ENCODE measurements at places on chromosomes 6 and 20.

- no peak overlapping the region for H3K27ac ChIP-seq
- DNase-seq = no peak
- no peaks in the 10 kb centered on the region for H3K36me3 ChIP-seq
- H3K4me3 ChIP-seq = no peak overlapping the region
Observed at GRCh38 chr6:144653885-144654505, 368.9 kb downstream of the UTRN start.

DNA sequence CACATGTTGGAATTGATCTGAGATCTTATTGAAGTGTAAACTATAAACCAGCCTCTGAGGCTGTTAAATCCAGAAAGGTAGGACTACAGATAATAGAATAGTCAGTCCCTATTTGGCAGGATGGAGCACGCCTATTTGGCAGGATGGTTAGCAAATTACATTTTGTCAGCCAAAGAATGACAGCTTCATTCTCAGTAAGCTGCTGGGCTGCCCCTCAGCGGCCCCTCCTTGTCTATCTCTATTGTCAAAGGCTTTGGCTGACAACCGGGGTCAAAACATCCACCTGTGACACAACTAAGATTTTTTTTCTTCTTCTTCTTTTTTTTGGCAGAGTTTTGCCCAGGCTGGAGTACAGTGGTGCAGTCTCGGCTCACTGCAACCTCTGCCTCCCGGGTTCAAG is 123.4 kb upstream of the ECI2 start:
- H3K4me1 ChIP-seq = peaks cover 64% of the 10 kb centered on the region
- no peak overlapping the region for H3K4me3 ChIP-seq
- H3K36me3 ChIP-seq = peaks cover 4% of the 10 kb centered on the region
- H3K27me3 ChIP-seq = peaks cover 6% of the 10 kb centered on the region
- peak overlapping the region; percentile 14 for H3K27ac ChIP-seq

GRCh38 chr6:110456694-110457093 is 19.7 kb downstream of the SLC22A16 start:
- no peak overlapping the region for H3K27ac ChIP-seq
- no peaks in the 10 kb centered on the region for H3K27me3 ChIP-seq
- DNase-seq = no peak

DNA sequence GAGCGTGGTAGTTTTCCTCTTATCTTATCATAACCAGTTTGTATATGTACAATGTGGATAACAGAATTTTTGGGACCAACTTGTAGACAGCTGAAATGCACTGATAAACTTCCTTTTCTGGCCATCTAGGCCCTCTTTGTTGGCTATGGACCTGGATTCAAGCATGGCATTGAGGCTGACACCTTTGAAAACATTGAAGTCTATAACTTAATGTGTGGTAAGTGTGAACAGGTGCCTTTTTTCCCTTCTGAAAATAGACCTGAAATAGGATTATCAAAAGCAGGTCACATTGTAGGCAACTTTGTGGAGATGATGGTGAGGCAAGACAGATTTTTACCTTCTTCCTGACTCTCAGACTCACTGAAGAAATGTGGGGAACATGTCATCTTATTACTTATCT is 67.8 kb downstream of the ENPP1 start:
- H3K36me3 ChIP-seq = peaks cover 9% of the 10 kb centered on the region
- no peak overlapping the region for H3K4me3 ChIP-seq
- no peak overlapping the region for H3K27ac ChIP-seq
- no peak for DNase-seq
- H3K4me1 ChIP-seq = no peaks in the 10 kb centered on the region
- H3K27me3 ChIP-seq = no peaks in the 10 kb centered on the region

DNA sequence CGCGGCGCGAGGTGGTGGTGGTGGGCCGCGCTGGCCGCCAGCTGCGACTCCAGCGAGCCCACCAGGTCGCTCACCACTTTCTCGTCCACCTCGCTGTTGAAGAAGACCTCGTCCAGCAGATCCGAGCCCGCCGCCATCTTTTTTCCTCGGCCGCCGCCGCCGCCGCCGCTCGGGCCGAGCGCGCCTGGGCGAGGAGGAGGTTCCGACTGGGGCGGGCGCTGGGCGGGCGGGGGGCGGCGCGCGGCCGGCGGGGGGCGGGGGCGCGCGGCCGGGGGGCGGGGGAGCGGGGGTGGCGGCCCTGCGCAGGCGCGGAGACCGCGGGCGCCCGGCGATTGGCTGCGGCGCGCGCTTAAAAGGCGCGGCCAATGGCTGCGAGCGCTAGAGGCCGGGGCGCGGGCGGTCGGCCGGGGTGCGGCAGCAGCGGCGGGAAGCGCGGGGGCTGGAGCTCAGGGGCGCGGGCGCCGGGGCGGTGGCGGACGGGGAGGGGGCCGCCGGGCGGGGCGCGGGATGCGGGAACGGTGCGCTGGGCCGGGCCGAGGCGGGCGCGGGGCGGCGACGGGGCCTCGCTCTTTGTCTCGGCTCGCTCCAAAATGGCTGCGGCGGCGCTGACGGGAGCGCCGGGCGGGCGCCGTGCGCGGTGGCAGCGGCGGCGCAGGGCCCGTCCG is at the start of gene TAF4:
Gene TAF4, minus strand, starts transcription at position 208 of the 665 bp plus-strand sequence. Its CDS starts 71 bp downstream, at position 137.
- H3K27ac ChIP-seq = peak within 1 kb of the TSS; percentile 95
- peaks cover 17% of the 10 kb centered on the region for H3K4me1 ChIP-seq
- DNase-seq = peak; percentile 86
- H3K27me3 ChIP-seq = peaks cover 27% of the 10 kb centered on the region

- no peak overlapping the region for H3K27ac ChIP-seq
- no peak for DNase-seq
- no peaks in the 10 kb centered on the region for H3K27me3 ChIP-seq
Observed at GRCh38 chr6:153840039-153840850, 198.8 kb upstream of the OPRM1 start.

DNA sequence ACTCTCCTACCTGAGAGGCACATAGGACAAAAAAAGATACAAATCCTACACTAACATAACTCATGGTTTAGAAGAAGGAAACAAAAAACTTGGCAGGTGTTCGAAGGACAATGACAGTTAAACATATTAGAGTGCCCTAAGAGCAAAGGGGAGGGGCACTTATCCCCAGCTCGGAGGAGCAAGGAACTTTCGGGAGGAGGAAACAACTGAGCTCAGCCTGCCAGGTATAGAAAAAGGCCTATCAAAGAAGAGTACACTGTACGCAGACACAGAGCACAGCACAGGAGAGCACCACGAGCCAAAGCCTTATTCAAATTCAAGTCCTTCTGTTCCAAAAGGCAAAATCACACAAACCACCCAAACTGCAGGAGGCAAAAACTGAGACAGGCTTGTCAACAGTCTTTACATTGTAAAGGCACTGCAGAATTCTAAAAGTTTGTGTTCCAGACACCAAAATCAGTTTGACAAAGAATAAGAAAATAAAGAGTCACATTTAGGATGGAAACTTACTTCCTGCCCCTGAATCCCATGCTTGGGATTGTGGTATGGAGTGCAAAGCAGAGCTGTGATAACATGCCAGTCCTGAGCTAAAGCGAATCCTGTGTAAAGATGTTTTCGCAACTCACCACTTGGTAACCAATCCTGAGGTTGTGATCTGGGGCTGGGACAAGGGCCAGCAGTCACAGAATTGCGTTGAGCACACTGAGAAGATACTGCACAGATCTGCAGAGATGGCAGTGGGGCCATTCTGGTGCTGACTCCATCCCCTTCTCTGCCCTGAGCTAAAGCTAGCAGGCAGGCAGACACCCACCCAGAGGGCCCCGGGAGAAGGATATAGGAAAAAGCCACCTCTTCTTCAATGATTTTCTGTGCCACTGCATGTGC is 108.6 kb downstream of the CHD6 start:
- peak overlapping the region; percentile 95 for H3K27ac ChIP-seq
- peaks cover 7% of the 10 kb centered on the region for H3K27me3 ChIP-seq
- peaks cover 63% of the 10 kb centered on the region for H3K4me1 ChIP-seq
- H3K4me3 ChIP-seq = peak overlapping the region; percentile 76
- DNase-seq = no peak

- H3K4me3 ChIP-seq = no peak overlapping the region
- H3K27ac ChIP-seq = no peak overlapping the region
- H3K4me1 ChIP-seq = peaks cover 18% of the 10 kb centered on the region
- no peak for DNase-seq
- H3K27me3 ChIP-seq = peaks cover 1% of the 10 kb centered on the region
- H3K36me3 ChIP-seq = peaks cover 7% of the 10 kb centered on the region
Observed at GRCh38 chr20:8646716-8647115, 422.2 kb upstream of the PLCB4 start.

DNA sequence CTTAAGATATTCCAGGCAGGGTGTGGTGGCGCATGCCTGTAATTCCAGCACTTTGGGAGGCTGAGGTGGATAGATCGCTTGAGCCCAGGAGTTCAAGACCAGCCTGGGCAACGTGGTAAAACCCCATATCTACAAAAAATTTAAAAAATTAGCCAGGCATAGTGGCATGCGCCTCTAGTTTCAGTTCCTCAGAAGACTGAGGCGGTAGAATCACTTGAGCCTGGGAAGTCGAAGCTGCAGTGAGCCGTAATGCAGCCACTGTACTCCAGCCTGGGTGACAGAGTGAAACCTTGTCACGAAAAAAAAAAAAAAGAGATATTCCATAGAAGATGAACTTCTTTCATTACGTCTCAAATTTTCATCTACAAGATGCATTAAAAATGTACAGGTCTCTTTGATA is 46.7 kb upstream of the ISM1 start:
- H3K27ac ChIP-seq = no peak overlapping the region
- H3K4me3 ChIP-seq = no peak overlapping the region
- no peaks in the 10 kb centered on the region for H3K4me1 ChIP-seq
- no peaks in the 10 kb centered on the region for H3K36me3 ChIP-seq

DNA sequence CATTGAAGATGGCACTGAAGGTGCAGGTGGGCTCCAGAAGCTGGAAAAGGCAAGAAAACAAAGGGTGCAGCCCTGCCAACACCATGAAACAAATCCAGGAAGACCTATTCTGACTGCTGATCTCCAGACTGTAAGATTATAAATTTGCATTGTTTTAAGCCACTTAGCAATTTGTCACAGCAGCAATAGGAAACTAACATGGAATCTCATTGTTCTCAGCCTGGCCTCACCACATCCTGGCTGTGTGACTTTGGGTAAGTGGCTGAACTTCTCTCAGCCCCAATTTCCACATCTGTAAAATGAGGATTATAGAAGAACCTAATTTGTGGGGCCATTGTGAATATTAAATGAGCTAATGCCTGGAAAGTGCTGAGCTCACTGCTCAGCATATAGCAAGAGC is 160.4 kb upstream of the MAFB start:
- H3K4me1 ChIP-seq = peaks cover 22% of the 10 kb centered on the region
- H3K36me3 ChIP-seq = no peaks in the 10 kb centered on the region
- H3K4me3 ChIP-seq = no peak overlapping the region

- no peaks in the 10 kb centered on the region for H3K4me1 ChIP-seq
- DNase-seq = no peak
Observed at GRCh38 chr6:75077701-75078100, 128.2 kb downstream of the COL12A1 start.

DNA sequence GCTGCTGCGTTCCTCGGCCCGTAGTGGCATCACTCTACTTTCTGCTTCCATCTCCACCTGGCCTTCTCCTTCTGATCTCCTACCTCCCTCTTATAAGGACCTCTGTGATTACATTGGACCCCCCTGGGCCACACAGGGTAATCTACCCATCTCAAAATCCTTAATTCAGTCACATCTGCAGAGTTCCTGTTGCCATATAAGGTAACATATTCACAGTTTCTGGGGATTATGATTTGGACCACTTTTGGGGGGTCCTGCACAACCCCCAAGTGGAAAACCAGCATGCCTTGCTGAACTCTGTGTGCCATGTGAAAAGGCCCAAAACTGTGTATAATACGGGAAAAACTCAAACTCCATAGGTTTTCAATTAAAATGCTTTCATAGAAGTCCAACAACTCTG is 51.1 kb downstream of the LY86 start:
- no peaks in the 10 kb centered on the region for H3K36me3 ChIP-seq
- DNase-seq = no peak
- H3K4me3 ChIP-seq = no peak overlapping the region
- peaks cover 2% of the 10 kb centered on the region for H3K27me3 ChIP-seq
- no peak overlapping the region for H3K27ac ChIP-seq

- no peaks in the 10 kb centered on the region for H3K36me3 ChIP-seq
- DNase-seq = no peak
- peaks cover 24% of the 10 kb centered on the region for H3K4me1 ChIP-seq
- no peak overlapping the region for H3K27ac ChIP-seq
- H3K4me3 ChIP-seq = no peak overlapping the region
Observed at GRCh38 chr6:108123946-108124345, 41.9 kb upstream of the NR2E1 start.

DNA sequence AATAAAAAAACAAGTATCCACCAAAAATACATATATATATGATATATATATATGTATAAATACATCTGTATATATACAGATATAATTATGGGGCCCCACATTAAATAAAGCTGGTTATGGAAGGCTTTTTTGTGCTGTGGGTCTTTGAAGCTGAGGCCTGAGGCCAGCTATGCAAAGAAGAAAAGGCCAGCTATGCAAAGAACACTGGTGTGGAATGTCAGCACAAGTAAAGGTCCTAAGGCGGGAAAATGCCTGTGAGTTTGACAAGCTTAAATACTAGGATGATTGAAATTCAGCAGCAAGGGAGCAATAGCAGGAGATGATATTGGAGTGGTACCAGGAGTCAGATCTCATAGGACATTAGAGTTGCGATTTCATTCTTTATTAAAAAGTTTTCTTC is 25.2 kb downstream of the ADGRF1 start:
- no peaks in the 10 kb centered on the region for H3K27me3 ChIP-seq
- H3K4me3 ChIP-seq = no peak overlapping the region
- DNase-seq = no peak
- no peaks in the 10 kb centered on the region for H3K4me1 ChIP-seq
- H3K27ac ChIP-seq = no peak overlapping the region
- no peaks in the 10 kb centered on the region for H3K36me3 ChIP-seq

- H3K4me1 ChIP-seq = peaks cover 36% of the 10 kb centered on the region
- DNase-seq = no peak
- H3K27ac ChIP-seq = no peak overlapping the region
- H3K4me3 ChIP-seq = peak overlapping the region; percentile 49
- H3K27me3 ChIP-seq = peaks cover 22% of the 10 kb centered on the region
Observed at GRCh38 chr6:33197431-33198048, 2.9 kb downstream of the RXRB start.

DNA sequence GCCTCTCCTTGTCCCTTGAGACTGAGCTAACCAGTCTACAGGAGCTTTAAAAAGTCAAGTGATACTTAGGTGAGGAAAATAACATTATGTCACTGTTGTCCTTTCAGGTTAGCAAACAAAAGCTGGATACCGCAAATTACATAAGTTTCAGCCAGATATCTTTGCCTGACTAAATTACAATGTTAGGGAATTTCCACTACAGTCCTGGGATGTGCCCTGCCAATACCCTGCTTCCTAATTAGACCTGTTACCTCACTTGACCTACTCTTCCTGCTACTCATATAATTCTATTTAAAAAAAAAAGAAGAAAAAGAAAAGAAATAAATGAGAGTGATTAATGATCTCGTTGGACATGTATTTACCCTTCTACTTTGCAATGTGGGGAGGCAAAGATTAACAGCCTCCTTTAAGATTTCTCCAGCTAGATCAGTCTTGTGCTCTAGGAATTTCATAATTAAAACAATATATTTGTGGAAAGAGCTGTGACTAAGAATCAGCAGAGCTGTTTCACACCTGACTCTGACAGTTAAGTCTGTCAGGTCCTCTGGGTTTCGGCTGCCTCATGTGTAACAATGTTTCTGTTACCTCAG is 318.9 kb downstream of the HDGFL1 start:
- no peak overlapping the region for H3K4me3 ChIP-seq
- peaks cover 21% of the 10 kb centered on the region for H3K4me1 ChIP-seq
- no peak for DNase-seq
- no peak overlapping the region for H3K27ac ChIP-seq

Measured in endothelial cell (in vitro differentiated cells).